Hindlimb muscle (tissue), 1 donor: ENCODE measurements at places on chromosomes 5 and 9.
A peak's percentile ranks its signal among the peaks of the same experiment; 100 is the strongest.

DNA sequence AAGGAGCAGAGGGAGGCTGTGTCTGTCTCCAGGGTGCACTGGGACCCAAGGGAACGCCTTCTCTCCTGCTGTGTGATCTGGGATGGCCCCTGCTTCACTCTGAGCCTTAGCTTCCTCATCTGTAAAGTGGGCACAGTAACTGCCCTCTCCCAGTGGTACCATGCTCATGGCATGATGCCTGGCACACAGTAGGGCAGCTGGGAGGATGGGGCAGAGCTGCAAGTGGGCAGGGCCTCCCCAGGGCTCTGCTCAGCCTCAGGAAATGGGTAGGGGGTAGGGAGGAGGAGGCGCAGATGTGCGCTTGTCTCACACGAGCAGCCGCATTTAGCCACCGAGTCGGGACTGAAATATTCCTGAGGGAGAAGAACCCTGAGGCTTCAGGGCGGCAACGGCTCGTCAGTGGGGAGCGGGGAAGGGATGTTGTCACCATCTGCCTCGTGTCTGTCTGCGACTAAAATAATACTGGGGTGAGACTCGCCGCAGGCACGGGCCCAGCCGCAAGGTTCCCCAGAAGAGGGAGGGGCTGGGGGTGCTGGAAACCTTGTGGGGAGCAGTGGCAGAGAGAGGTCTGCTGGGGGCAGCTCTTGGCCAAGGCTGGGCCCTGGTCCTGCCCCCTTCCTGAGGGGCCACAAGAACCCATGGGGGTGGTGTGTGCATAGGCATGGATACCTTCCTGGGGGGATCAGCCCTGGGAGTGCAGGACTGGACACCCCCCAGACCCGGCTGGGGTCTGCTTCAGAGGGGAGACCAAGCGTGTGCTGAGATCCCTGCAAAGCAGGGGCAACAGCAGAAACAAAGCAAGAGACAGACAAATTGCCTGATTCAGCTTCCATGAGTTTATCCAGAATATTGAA, 55.2 kb upstream of the PSD2 start:
- no peak for DNase-seq

DNA sequence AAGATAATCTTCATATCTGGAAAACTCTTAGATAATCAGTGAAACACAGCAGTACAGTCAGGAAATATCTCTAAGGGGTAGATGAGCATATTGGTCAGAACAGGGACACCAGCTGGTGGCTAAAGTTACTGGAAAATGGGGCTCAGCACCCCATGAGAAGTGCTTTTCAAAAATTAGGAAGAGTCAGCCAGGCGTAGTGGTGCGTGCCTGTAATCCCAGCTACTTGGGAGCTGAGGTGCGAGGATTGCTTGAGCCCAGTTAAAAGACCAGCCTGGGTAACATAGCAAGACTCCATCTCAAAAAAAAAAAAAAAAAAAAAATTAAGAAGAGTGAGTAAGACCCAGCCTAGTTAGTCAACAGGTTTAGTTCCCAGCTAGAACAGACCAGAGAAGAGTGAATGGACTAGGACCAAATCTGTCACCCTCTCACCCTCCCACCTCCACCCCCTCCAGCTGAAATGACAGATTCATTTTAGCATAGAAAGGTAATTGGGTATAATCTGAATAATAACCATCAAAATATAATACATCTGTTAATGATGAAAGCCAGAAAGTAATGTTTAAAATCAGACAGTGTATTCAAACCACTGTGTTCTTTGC, 120.9 kb downstream of the CDC42SE2 start:
- DNase-seq: no peak

- DNase-seq: no peak
Measured at GRCh38 chr5:68739752-68740151, 354.1 kb upstream of the SLC30A5 start.

DNA sequence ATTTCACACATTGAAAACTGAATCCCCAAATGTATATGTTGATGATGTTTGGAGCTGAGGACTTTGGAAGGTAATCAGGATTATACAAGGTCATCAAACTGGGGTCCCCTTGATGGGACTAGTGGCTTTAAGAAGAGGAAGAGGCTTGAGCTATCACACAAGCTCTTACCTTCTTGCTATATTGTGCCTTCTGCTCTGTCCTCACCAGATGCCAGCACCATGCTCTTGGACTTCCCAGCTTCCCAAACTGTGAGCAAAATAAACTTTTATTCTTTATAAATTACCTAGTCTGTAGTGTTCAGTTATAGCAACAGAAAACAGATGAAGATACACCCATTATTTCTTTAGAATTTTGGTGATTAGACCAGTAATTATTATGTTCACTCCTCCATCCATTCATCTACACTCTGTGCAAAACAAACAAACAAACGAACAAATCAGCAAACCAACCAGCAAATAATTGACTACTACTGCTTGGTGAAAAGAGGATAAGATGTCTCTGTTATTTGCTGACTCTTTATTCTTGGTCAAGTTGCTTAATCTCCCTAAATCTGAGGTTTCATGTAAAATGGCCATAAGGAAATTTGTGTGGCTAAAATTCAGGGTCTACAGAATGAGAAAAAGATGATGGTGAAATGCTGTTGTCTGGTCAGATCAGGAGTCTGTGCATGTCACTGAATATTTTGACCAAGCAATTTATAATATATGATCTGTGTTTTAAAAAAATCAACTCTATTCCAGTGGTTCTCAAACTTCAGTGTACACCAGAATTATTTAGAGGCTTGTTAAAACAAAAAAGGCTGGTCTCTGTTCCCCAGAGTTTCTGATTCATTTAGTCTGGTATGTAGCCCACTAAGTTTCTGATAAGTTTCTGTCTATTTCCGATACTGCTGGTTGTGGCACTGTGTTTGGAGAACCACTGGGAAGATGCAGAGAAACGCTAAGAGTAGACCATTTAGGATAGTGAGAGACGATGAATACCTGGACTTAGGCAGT, 854.1 kb downstream of the MAT2B start:
- DNase-seq: no peak

DNA sequence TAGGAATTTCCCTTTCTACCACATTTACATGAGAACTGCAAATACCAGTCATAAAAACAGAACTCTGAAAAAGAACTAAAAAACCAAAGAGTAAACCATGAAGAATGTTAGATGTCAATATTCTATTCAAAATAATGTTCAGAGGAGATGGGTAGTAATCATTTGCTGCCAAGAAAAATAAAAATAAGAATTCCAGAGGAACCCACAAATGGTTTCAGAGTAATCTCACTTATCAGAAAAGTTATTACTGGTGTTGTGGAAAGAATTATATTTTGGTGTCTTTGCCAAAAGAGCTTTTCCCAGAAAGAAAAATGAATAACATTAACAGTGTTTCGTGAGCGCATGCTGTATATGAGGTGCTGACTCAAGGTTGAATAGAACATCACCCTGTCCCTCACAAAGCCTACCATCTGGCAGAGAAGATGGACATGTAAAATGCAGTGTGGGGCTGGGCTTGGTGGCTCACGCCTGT, 35.6 kb downstream of the GPR21 start:
- DNase-seq: no peak

- DNase-seq: peak; percentile 22
Measured at GRCh38 chr5:101977729-101978345, 318.2 kb downstream of the SLCO4C1 start.

DNA sequence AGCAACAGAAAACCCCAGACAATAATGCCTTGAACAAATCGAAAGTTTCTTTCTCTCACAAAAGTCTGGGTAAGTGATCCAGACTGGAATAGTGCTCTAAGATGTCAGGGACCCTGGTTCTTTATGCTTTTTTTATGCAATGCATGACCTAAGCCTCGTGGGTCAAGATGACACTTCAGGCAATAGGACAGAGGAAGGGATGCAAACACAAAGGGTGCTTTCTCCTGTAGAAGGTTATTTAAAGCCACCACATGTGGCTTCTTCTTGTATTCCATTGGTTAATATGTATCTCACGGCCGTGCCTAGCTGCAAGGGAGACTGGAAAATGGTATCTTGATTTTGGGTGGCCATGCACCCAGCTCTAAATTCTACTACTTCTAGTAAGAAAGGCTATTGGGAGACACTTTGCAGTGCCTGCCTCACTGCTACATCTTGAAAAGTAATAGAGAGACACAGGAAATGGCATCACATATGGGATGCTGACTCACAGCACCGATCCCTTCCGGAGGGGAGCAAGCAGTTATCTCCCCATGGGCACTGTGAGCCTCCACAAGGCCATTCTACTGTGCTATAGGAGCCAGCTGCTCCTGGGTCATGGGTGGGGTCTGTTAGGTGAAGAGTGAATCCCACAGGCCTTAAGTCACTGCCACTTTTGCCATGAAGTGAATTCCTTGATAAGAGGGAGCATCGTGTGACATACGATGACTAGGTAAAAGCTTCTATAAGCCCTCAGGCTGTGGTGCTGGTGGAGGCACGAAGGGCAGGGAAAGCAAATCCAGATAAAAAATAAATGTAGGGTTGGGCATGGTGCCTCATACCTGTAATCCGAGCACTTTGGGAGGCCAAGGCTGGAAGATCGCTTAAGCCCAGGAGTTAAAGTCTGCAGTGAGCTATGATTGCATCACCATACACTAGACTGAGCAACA, 32.5 kb upstream of the RAB14 start:
- no peak for DNase-seq

DNA sequence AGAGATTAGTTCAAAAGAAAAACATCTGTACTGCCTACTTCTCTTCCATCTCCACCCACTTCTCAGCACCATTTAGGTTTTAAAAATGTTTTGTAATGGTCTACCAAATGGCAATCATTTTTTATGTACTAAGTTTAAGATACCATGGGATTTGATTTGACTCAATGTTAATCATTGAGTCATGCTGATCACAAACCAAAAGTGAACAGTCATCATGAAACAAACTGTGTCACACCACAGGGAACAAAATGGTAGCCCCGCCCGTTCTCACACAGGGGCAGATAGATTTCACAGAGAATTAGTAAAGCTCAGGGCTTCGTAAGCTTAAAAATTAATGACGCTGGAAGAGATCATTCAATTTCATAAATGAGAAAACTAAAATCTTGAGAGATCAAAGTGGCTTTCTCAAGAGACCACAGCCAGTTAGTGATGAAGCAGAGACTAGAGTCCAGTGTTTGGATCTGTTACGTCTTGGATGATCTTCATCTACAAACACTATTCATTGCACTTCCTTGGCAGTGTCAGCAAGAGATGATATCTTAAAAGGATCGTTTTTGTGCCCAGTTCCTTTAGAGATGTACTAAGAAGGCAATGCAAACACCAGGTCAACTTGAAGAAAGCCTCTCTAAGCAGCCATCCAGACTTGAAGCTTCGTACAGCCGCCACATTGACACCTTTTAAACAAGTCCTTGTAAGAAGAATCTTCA, 33.9 kb upstream of the TRIO start:
- no peak for DNase-seq

DNA sequence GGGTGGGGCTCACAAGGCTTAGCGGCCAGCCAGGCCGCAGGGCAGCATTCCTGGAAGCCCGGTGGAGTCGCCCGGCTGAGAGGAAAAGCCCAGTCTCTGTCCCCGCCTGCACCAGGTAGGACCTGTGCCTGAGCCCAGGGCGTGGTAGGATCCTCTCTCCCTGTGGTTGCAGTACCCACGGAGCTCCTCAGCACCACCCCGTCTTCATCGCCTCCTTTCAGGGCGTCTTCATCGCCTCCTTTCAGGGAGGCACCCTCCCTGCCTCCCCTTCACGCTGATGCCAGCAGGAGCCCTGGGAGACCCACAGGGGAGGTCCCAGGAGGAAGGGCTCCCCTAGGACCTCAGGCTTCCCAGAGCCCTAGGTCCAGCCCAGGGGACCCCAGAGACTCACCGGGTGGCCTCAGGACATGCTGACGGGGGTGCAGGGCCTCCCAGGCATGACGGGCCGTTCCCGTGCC, 53.3 kb upstream of the NOTCH1 start:
- DNase-seq: no peak

- no peak for DNase-seq
Measured at GRCh38 chr9:69637817-69638200, 34.4 kb downstream of the APBA1 start.

DNA sequence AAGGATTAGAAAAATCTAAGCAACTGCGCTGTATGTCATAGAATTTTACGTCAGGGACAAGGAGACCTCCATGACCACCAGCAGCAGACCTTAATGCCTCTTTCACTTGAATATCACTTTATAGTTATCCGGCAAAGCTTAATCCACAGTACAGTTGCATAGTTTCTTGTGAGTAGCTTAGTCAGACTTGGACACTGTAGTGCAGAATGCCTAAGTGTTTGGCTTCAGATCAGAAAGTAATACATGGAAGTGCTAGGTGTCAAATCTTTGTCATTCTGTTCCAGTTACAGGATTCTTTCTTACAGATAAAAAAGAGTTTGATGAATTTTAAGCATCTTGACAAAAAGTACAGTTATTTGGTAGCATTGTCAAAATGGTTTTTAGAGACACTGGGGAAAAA, 239.9 kb upstream of the PAPPA start:
- DNase-seq: peak; percentile 26

GRCh38 chr5:72497823-72498222, 9.4 kb downstream of the ZNF366 start:
- DNase-seq: no peak
